ENCODE measurements at places on chromosomes 6 and 20.

DNA sequence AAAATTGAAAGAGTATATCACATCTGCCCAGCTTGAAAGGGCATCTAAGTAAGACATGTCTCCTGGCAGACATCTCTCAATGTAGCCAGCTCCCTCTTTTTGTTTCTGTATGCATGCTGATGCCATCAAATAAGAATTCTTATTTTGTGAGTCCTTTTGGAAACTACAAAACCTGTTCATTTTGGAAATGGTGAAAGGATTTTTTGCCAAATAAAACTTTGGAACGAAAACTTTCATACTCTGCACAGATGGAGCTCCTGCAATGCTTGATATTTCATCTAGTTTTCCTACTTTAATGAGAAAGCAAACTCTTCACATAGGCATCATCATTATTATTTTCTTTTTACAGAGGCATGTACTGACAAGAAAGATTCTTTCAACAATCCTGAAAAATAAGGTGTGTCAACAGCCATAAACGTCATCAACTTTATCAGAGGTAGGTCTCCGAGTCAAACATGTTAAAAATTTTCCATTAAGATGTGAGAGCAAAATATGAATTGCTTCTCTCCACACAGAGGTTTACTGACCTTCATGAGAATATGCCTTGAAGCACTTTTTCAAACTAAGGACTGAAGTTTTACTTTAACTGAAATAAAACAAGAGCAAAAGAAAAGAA, 26.2 kb upstream of the CMTR1 start:
- no peak for DNase-seq

GRCh38 chr6:135191508-135192255, 10.6 kb downstream of the MYB start:
- DNase-seq = no peak

DNA sequence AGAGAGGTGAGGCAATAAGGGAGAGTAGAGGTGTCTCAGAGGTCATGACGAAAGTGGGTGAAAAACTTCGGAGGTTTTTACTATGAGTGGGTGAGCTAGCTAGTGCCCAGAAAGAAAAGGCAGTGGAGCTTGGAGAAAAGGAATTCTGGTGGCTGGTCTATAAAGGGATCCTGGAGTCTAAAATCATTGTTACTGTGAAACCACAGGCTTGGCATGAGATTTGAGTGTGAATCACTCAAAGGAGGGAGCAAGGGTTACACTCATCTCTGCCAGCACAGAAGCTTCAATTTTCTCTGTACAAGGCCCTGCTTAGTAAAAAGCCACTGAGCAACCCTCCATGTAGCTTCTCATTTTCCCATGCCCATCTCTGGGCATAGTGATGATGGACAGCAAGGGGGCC, 47.5 kb downstream of the CD83 start:
- DNase-seq = no peak

- no peak for DNase-seq
Observed at GRCh38 chr6:124870611-124871459, 91.4 kb upstream of the RNF217 start.

DNA sequence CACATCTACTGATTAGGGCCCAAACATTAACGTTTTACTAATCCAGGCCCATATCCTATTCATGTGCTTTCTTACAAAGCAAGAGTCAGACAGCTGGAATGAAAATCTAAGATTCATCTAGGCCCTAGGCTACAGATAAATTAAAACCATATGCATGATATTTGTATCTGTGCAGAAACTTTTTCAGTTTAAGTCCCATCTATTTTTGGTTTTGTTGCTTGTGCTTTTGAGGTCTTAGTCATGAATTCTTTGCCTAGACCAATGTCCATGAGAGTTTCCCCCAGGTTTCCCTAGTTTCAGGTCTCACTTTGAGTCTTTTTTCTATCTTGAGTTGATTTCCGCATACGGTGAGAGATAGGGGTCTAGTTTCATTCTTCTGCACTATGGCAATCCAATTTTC, 20.2 kb downstream of the ADNP start:
- DNase-seq = no peak

GRCh38 chr20:47568019-47568418, 66.3 kb downstream of the NCOA3 start:
- DNase-seq = no peak

DNA sequence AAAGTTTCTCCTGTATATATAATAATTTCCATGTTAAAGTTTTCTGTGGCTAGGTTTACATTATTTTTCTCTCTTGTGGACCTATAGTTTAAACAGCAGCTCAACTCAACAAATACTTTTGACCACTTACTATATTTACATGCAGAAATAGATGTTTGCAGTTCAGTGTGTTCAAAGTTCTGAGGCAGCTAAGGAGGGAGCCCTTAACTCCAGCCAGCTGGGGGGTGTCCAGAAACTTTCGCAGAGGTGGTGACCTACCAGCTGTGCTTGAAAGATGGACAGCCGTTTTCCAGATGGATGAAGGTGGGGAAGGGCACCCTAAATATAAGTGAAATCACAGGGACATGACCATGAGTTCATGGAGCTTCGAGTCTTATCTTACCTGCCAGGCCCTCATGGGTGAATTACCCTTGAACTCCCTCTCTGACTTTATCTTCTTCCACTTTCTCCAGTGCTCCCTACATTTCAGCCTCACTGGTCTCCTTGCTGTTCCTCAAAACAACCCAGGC, 33.4 kb downstream of the DHX35 start:
- no peak for DNase-seq

DNA sequence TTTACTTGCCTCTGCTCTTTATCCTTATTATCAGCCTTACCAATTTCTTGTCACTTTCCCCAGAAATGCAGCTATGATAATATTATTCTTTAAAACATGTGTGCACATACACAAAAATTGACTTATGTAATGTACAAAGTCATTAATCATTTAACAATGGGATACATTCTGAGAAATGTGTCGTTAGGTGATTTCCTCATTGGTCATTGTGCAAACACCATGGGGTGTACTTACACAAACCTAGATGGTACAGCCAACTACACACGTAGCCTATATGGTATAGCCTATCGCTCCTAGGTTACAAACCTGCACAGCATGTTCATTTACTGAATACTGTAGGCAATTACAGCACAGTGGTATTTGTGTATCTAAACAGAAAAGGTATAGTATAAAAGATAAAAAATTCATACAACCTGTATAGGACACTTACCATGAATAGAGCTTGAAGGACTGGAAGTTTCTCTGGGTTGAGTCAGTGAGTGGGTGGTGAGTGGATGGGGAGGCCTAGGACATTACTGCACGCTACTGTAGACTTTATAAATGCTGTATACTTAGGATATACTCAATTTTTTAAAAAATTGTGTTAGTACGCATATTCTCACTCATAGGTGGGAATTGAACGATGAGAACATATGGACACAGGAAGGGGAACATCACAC, 56.9 kb downstream of the HIVEP1 start:
- no peak for DNase-seq

GRCh38 chr6:15515226-15515625, 147.6 kb downstream of the DTNBP1 start:
- no peak for DNase-seq

- DNase-seq = no peak
Observed at GRCh38 chr6:45541934-45542333, 164.2 kb upstream of the SUPT3H start.

- DNase-seq = no peak
Observed at GRCh38 chr20:38121741-38122140, 43.3 kb downstream of the TGM2 start.

GRCh38 chr20:61806314-61806713, 259.4 kb downstream of the TAF4 start:
- no peak for DNase-seq

Data from ELF-1 (cell line).